ENCODE measurements at places on chromosomes 16 and 17.
A peak's percentile ranks its signal among the peaks of the same experiment; 100 is the strongest.

GRCh38 chr17:37481001-37481665 is 8.6 kb upstream of the DUSP14 start:
- no peak for DNase-seq

DNA sequence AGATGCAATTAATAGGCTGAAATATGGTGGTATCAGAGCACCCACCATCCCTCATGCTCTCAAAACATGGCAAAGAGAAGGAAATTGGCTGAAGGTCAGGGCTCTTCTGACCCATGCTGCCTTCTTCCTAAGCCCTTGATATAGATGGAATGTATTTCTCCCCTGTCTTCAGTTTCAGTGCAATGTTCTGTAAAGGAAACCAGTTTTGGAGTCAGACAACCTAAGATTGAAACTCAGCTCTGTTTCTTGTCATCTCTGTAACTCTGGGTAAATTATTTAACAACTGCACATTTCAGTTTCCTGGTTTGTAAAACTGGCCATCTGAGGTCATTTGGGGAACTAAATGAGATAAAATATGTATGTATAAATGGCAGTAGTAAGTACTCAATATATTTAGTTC is 243.9 kb downstream of the CA10 start:
- DNase-seq = no peak

GRCh38 chr17:18917506-18918032 is 34.4 kb upstream of the SLC5A10 start:
- no peak for DNase-seq

GRCh38 chr16:69860233-69861231 is 90.6 kb upstream of the CLEC18A start:
- no peak for DNase-seq

DNA sequence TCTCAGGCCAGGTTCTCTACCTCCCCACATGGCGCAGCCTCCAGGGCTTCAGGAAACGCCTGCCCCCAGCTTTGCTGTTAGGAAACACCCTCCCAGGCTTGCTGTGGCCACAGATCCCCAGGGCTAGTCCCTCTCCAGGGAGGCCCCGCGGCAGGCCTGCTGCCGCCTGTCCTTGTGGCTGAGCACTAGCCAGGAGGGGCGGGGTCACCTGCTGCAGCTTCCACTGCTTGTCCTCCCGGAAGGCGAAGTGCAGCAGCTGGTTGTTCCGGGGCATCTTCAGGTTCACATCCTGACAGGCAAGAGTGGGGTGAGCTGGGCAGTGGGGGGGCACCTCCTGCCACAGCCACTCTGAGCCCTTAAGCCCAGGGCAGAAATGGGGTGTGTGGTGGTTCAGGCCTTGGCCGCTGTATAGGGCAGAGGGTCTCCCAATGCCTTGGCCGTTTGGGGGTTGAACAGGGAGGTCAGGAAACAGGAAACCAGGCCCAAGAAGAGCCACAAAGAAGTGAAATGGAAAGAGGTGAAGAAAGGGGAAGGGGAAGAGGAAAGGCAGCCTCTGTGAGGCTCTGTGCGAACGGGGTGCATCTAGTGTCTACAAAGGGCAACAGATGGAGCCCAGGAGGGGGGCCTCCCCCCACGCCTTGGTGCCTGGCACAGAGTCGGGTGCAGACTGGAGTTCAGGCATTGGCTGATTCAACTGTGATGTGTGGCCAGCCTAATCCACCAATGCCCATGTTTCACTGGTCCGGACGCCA is 2.0 kb downstream of the ROGDI start:
- peak; percentile 29 for DNase-seq

GRCh38 chr17:78345791-78346494 is 13.9 kb downstream of the SOCS3 start:
- no peak for DNase-seq

DNA sequence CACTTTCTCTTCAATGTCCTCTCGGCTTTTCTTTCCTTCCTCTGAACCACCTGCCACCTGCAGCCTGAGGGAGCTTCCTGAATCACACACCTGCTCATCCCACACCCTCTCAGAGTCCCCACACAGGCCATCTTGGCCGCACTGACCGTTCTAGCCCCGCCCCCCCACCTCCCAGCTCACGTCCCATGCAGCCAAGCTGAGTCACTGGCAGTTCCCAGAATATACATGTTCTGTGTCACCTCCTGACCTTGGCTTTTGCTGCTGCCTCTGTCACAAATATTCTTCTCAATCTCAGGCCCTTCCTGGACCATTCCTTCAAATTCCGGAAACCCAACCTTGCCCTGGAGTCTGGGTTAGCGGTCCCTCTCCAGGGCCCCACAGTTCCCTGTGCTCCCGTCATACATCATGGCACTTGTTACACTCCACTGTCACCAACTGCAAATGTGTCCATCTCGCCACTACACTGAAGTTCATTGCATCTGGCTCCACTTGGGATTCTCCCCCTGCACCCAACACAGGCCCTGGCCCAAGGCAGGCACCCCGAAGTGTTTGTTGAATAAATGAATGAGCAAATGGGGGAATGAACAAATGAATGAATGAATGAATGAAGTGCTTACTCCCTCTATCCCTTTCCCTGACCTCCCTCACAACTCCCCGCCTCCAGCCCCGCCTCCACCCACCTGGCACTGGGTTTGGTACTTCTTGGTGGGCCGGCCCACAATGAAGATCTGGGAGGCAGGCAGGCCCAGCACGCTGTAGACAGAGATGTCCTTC is 12.8 kb downstream of the PIMREG start:
- DNase-seq = no peak

DNA sequence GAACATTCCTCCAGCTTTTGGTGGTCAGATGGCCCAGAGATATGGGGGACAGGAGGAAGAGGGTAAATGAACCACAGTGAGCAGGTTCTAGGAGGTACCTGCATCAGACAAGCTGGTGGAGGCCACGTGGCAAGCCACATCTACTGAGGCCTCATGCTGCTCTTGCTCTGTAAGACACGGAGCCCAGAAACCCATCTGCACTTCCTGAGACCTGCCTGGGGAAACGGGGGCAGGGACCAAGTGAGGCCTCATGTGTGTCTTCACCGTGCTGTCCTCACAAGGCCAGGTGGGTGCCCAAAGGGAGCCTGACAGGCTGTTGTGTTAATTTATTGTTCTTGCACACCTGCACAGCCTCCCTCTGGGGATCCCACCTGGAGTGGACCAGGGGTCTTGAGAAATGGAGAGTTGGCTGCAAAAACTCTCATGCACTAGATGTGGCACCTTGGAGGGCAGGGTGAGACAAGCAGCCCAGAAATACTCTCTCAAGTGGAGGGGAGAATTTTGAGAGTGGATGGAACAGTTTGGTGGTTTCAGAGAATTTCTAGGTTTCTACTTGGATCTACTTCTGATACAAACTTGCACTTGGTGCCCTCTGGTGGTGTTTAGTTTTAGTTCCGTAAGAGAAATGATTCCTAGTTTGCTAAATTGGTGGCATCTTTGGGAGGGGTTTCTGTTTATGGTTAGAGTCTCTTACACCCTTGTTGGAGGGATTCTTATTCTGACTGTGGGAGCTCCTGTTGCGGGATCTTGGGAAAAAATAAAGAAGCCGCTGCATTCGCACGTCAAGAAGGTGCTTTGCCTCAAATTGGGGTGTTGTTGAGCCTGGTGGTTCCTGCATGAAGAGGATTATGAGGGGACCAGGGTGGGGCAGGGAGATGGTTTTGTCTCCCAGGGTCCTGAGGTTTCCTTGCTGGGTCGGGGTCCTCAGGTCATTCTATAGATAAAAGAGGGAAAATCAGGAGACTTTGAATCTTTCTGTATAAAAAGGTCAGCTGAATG is 47.5 kb downstream of the SLC6A2 start:
- DNase-seq = no peak

GRCh38 chr17:81309859-81310839 is 15.0 kb upstream of the SLC38A10 start:
- no peak for DNase-seq

DNA sequence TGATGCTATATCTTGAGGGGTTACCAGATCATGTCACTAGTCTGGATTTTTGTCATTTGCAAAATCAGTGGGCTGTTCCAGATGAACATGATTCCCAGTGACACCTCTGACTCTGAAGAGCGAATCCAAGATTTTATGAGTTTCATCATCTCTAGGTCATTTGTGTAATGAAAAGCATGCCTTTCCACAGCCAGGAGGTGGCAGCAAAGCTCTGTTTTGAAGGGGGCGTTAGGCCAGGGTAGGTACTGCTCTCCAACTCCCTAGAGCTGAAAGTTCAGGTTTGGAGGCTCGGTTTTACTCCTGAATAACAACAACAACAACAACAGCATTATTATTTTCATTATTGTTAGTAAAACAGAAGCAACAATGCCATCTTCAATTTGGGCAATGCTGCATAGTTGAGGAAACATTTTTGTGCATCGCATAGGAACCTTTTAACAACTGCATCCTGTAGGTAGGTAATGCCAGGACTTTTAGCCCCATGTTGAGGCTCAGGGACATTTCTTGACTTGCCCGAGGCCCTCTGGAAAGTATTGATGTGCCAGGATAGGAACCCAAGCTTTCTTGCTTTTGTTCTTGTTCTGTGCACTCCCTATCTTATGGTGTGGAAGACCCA is 77.0 kb downstream of the MYH13 start:
- no peak for DNase-seq

DNA sequence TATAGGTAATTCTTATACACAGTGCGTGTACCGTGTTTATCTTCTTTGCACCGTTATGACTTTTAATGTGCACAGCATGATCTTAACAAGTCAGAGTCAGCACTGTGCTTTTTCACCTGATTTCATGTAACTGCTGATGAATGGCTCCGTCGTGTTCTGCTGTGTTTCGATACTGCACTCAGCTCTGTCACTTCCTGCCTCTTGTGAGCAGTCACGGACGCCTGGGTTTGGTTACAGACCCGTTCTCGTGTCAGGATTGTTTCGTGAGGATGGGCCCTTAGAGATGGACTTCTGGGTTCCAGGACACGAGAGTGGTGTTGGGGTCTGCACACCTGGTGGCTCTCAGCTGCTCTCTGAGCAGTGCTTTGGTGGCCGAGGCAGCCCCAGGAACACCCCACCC is 24.6 kb downstream of the TBCD start:
- no peak for DNase-seq

DNA sequence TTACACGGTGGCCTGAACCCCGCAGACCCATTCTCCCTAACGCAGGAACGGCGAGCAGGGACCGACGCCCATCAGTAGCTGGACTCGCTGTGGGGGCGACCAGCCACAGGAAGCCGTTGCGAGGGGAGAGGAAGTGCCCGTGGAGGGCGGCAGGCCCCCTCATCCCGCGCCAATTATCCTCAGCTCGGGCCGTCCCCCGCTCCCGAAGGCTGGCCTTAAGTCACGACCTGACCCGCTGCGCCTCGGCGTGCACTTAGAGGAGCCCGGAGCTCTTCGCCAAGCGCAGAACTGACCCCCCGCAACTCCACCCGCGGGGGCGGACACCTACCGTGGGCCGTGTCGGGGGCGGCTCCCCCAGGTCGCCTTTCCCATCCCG is 401 bp downstream of the ARL16 start:
- DNase-seq = no peak

DNA sequence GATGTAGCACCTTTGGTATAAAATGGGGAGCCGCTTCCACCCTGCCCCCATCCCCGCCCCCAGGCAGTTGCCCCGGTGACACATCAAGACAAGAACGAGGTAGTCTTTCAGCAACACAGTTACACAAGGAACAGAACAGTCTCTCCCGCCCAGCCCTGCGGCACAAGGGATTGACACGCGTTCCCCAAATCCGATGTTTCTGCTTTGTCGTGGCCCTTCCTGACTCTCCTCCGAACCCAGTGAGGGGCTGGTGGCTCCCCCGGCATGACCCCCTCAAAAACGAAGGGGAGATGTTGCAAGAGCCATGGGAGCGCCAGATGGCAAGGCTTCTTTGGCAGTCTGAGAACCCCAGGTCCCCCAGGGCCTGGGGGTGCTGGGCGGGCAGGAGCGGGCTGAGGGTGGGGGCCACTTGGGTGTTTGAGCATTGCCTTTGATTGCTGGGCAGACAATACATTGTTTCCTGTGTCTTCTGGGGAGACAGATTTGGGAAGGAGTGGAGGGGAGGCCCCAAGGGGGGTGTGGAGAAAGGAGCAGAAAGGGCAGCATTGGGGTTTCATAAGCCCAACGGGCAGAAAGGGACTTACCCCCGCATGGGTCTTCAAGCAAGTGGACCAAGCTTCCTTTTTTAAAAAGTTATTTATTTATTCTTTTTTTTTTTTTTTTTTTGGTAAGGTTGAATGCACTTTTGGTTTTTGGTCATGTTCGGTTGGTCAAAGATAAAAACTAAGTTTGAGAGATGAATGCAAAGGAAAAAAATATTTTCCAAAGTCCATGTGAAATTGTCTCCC is 16.6 kb downstream of the COL1A1 start:
- no peak for DNase-seq

DNA sequence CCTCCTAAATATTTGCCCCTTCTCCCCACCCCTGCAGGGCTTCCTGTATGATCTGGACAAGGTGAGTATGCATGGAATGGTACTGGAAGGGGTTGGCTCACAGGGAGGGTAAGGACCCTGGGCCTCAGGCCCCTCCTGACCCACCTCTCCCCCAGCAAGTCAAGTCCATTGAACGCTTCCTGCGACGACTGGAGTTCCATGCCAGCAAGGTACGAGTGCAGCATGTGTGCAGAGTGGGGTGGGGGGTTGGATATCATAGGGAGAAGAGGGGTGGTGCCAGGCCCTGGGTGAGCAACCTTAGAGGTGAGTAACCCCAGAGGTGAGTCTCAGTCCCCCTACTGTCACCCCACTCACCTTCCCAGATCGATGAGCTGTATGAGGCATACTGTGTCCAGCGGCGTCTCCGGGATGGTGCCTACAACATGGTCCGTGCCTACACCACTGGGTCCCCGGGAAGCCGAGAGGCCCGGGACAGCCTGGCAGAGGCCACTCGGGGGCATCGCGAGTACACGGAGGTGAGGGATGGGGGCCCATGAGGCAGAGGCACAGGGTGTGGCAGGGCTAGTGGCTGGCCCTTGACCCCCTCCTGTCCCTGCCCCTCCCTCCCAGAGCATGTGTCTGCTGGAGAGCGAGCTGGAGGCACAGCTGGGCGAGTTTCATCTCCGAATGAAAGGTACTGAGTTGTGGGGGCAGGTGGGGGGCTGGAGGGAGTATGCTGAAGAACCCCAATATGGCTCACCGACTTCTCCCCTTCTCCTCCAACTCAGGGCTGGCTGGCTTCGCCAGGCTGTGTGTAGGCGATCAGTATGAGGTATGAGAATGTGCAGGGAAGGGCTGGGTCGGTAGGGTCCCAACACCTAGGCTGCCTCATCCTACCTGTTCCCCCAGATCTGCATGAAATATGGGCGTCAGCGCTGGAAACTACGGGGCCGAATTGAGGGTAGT is 11.3 kb downstream of the RIPOR1 start:
- DNase-seq = no peak

- DNase-seq = no peak
Observed at GRCh38 chr16:88732172-88732960, 26.1 kb downstream of the CTU2 start.

DNA sequence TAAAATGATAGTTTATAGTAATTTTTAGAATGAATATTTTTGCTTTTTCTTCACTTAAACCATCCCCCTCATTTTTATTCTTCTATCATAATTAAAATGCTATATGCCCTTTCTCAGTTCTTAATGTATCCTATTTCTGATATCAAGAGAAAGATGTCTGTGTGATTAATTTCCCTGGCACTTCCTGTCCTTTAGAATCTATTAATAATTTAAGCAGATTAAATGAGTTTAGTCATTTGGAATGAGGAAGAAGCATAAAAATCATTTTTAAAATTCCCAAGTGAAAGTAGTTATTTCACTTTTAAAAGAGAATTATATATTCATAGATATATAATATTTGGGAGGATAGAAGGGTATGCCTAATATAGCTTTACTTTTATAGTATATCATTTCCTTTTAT is 27.8 kb upstream of the CDR2 start:
- no peak for DNase-seq

GRCh38 chr17:227946-228615 is 46.6 kb upstream of the DOC2B start:
- no peak for DNase-seq
